Lower lobe of right lung (tissue), 2 donors: ENCODE measurements at places on chromosomes 4 and X. TPM values are rescaled to one million over a fixed set of nuclear protein-coding genes. Genes with fewer than 3 reads are reported as not detected.

Gene MAGEA1
- not detected for total RNA-seq

GRCh38 chr4:55251342-55251741 lies 94.7 kb upstream of the SRD5A3 start:
- no peaks in the 10 kb centered on the region for H3K27me3 ChIP-seq
- H3K27ac ChIP-seq = no peak overlapping the region
- DNase-seq = no peak
- no peak overlapping the region for H3K4me3 ChIP-seq
- no peaks in the 10 kb centered on the region for H3K4me1 ChIP-seq
- H3K36me3 ChIP-seq = no peaks in the 10 kb centered on the region

Gene YY2
- 1.1 TPM for total RNA-seq

DNA sequence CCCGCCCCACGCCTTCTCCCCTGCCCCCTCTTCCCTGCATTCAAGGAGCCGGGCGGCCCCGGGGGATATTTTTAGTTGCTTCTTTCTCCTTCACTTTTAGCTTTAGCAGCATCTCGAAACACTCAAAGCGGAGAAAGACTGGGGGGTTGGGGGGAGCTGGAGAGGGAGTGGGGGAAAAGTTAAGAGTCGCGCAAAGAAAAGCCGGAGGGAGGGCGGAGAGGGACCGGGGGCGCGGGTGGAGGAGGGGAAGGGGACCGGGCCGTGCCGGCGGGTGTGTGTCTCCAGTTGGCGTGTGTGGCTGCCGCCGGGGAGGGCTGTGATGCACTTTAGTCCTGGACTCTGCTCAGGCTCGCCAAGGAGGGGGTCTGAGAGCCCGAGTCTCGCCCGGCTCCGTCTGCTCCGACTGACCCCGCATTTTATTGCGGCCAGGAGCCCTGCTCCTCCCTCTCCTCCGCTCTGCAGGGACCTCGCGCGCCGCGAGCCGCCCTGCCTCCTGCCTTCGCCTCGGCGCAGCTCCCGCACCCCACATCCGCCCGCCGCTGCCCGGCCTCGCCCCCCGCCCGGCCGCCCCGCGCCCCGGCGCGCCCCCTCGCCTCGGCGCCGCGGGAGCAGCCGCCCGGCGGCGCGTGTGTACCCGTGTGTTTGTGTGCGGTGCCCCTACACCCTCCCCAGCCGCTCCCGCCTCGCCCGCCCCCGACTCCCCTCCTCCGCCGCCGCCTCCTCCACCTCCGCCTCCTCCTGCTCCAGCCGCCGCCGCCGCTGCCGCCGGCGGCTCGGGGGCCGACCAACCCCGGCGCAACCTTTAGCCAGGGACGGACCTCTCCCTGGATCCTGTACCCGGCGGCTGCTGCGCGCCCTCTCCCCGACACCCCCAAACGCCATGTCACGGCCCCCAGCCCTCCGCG lies 1.4 kb downstream of the ZNF827 start:
- no peaks in the 10 kb centered on the region for H3K27me3 ChIP-seq
- H3K4me3 ChIP-seq = peak overlapping the region; percentile 80
- H3K36me3 ChIP-seq = no peaks in the 10 kb centered on the region
- DNase-seq = peak; percentile 65

DNA sequence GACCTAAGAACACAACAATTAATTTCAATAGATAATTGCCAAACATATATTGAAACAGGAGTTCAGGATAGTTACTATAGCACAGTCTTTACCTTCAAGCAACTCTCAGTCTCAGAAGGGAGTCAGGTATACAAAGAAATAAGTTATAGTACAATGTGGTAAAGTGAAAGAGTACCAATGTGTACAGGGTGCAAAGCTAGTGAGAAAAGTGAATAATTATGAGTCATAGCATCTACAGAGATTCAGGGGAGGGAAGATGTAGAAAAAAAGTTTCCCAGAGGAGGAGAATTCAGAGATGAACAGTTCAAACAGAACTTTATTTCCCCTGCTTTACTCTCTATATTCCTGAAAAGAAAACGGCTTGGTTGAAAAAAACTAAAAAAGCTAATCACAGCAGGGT lies 22.7 kb upstream of the DKK2 start:
- H3K36me3 ChIP-seq = no peaks in the 10 kb centered on the region
- H3K27ac ChIP-seq = no peak overlapping the region
- no peaks in the 10 kb centered on the region for H3K4me1 ChIP-seq
- no peak for DNase-seq
- no peak overlapping the region for H3K4me3 ChIP-seq
- H3K27me3 ChIP-seq = no peaks in the 10 kb centered on the region

Gene ASB5
- not detected for total RNA-seq

Gene CYTL1
- total RNA-seq = 1.4 TPM

Gene DBET
- not detected for total RNA-seq

Gene PAGE1
- total RNA-seq = not detected

GRCh38 chr4:153181700-153182099 lies 22.5 kb upstream of the TRIM2 start:
- no peak overlapping the region for H3K27ac ChIP-seq
- no peaks in the 10 kb centered on the region for H3K4me1 ChIP-seq
- no peaks in the 10 kb centered on the region for H3K36me3 ChIP-seq
- H3K27me3 ChIP-seq = peaks cover 16% of the 10 kb centered on the region
- no peak for DNase-seq

Gene MAP3K15
- total RNA-seq = 3.2 TPM

DNA sequence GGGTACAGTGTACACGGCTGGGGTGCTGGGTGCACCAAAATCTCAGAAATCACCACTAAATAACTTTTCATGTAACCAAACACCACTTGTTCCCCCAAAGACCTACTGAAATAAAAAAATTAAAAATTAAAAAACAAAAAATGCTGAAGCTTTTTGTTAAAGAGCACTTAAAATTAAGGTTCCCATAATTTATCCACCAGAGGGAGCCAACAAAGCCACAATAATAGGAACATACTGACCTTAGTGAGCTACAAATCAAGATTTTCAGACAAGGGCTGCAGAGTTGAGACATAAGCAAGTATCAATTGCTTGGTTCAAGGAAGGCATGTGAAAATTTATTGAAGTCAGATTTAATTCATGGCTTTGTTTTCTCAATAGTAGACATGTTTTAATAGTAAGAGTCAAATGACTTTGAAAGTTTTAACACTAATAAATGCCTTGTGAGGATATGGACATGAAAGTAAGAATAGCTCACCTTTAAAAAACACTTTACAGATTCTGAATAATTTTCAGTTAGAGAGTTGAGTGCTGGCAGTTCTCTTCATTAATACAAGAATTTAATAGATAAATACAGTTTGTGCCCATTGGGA lies 43.0 kb upstream of the SCOC start:
- no peaks in the 10 kb centered on the region for H3K27me3 ChIP-seq
- H3K36me3 ChIP-seq = no peaks in the 10 kb centered on the region
- no peak overlapping the region for H3K4me3 ChIP-seq
- DNase-seq = no peak
- H3K27ac ChIP-seq = no peak overlapping the region
- H3K4me1 ChIP-seq = no peaks in the 10 kb centered on the region

- no peaks in the 10 kb centered on the region for H3K27me3 ChIP-seq
- H3K36me3 ChIP-seq = no peaks in the 10 kb centered on the region
- no peak for DNase-seq
Observed at GRCh38 chrX:44036336-44036735, 63.1 kb upstream of the NDP start.

Gene MAGEA8
- not detected for total RNA-seq

GRCh38 chr4:127417885-127418535 lies 214.7 kb upstream of the INTU start:
- no peaks in the 10 kb centered on the region for H3K27me3 ChIP-seq
- no peak overlapping the region for H3K4me3 ChIP-seq
- H3K36me3 ChIP-seq = no peaks in the 10 kb centered on the region
- no peaks in the 10 kb centered on the region for H3K4me1 ChIP-seq
- DNase-seq = no peak
- no peak overlapping the region for H3K27ac ChIP-seq

DNA sequence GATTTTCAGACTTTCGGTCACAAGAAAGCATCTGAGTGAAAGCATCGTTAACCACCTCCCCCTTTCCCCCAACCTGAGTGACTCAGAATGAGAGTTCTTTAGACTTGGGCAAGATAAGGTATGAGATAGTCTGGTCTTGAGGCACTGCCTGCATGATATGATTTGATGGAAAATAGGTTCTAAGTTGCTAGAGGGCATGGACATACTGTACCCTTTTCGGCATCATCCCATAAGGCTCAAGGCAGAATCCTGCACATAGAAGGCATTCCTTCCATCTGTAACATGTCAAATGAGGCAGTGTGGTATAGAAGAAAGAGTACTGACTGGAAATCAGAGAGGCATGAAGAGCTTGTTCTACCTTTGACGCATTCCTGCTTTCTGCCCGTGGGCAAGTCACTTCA lies 16.8 kb upstream of the AMOT start:
- no peak overlapping the region for H3K4me3 ChIP-seq
- H3K4me1 ChIP-seq = no peaks in the 10 kb centered on the region
- H3K27me3 ChIP-seq = no peaks in the 10 kb centered on the region
- no peaks in the 10 kb centered on the region for H3K36me3 ChIP-seq

DNA sequence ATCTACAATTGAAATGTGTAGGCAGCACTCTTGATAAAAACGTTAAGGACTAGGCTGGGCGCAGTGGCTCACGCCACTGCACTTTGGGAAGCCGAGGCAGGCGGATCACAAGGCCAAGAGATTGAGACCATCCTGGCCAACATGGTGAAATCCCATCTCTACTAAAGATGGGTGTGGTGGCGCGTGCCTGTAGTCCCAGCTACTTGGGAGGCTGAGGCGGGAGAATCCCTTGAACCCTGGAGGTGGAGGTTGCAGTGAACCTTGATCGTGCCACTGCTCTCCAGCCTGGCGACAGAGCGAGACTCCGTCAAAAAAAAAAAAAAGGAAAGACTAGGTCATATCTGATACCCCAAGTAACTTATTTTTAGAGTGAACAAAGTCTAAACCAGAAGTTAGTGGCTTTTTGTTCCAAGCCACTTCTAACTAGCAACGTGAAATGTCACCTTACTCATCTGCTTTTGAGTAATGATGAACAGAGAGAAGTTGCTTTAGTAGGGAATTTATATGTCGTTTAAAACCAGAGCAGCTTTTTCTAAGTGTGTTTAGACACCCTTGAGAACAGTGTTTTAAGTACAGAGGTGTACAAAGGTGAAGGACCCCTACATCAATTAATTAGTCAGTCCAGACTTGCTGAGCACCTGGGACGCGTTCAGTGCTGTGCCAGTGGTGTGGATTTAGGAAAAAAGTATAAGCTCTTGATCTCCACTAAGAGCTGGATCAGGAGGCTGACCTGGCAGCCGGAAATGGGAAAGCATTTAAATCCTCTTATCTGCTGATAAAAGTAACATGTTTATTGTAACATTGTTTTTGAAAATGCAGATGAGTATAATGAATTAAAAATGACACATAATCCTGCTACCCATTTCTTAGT lies 23.5 kb downstream of the SPRY1 start:
- H3K27me3 ChIP-seq = no peaks in the 10 kb centered on the region
- no peak overlapping the region for H3K4me3 ChIP-seq
- no peaks in the 10 kb centered on the region for H3K36me3 ChIP-seq
- peaks cover 30% of the 10 kb centered on the region for H3K4me1 ChIP-seq

Gene GPRASP1
- total RNA-seq = 5.0 TPM

DNA sequence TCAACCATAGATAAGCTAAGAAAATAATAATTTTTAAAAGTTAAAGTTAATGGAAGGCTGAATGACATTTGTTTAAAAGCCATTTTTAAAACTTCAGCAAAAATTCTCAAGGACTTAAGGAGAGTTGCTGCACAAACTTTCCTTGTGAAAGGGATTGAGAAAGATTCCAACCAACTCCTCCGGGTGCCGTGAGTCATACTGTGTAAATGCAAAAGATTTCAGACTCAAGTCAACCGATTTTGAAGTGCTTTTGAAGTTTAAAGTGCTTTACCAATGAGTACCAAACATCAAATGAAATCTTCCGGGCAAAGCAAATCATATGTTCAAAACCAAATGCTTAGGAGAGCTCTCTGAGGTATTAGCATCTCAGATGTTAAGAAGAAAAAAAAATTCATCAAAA lies 31.4 kb downstream of the VCX2 start:
- peak; percentile 31 for DNase-seq
- H3K27me3 ChIP-seq = no peaks in the 10 kb centered on the region
- no peak overlapping the region for H3K27ac ChIP-seq

DNA sequence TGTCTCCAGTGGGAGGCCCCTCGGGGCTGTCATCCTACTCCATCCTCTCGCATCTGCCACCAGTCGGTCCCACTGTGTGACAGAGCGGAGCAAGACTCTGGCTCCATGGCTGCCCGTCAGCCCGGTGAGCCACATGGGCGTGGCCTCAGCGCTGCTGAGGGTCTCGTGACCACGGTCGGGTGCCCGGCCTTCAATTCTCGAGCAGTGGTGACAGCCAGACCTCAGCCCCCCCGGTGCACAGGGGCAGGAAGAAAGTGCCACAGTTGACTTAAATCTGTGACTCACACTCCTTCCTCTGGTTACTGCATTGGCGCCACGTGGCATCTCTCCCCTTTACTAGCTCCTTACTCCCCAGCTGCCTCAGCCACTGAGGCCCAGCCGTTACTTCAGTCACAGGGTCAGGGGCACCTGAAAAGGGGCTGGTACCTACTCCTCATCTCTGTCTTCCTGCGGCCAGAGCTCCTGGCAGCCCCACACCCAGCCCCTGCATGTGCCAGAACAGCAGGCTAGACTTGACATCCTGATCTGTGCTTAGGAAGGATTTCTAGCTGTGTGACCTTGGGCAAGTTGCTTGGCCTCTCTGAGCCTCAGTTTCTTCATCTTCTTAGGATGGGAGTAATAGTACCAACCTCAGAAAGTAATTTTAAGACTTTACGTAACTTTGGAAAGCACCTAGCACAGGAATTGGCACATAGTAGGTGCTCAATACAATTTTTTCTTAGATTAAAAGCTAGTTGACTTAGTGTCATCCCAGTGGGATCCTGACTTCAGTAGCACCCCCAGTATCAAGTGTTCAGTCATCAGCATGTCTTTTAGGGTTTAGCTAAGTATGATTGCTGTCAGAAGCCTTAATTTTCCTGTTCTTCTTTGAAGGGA lies 66.1 kb downstream of the TNIP2 start:
- peaks cover 4% of the 10 kb centered on the region for H3K4me1 ChIP-seq
- no peaks in the 10 kb centered on the region for H3K27me3 ChIP-seq

Gene GRIA3
- total RNA-seq = 0.47 TPM

DNA sequence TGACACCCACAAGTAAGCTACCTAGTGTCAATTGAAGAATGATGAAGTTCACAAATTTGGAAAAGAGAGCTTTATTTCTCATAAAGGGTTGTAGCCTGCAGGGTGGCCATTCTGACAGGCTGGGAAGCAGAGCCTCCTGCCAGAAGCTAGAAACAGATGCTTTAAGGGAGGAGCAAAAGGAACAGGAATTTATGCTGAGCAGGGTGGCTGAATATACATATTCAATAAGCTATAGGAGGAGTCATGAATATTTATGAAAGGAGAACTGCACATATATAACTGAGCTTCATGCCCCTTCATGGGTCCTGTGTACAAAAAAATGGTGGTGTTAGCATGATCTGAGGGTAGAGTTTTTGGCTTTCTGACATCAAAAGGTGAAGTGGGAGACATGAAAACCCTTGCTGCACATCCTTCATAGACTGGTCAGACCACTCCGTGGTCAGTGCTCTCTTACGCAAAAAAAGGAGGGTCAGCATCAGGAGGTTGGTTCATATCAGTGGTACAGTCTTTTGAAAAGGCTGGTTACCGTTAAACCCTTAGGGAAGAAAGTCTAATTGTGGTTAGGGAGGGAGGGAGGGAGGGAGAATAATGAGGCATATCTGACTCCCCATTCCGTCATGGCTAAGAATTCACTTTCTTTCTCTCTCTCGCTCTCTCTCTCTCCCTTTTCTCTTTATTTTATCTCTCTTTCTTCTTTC lies 121.4 kb downstream of the LUZP4 start:
- H3K36me3 ChIP-seq = no peaks in the 10 kb centered on the region
- no peak overlapping the region for H3K27ac ChIP-seq
- no peak for DNase-seq
- H3K27me3 ChIP-seq = no peaks in the 10 kb centered on the region

- H3K4me3 ChIP-seq = no peak overlapping the region
- H3K4me1 ChIP-seq = no peaks in the 10 kb centered on the region
- H3K27me3 ChIP-seq = no peaks in the 10 kb centered on the region
- DNase-seq = no peak
Observed at GRCh38 chr4:48470570-48470969, 12.6 kb upstream of the SLC10A4 start.

Gene FGFBP2
- total RNA-seq = 5.1 TPM
